ENCODE measurements at places on chromosomes 12 and 14.

- no peak for DNase-seq
These were observed 5.7 kb downstream of the YBX3 start for GRCh38 chr12:10717410-10717809.

GRCh38 chr12:26271889-26272492, 76.6 kb downstream of the SSPN start:
- no peak for DNase-seq

DNA sequence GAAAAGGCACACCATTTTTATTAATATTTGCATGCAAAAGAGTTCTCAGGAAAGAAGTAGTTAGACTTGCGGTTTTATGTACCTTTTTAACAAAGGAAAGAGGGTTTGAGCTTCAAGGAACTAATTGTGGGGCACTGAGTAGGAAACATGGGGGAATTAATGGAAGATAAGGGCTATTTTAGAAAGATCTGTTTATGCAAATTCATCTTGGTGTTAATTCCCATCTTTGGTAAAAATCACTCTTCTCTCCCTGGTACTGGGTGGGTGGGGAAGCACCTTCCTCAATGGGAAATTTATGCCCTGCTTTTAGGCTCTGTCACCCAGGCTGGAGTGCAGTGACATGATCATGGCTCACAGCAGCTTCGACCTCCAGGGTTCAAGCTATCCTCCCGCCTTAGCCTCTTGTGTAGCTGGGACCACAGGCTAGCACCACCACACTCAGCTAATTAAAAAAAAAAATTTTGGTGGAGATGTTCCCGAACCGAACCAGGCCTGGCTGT, 30.1 kb upstream of the RESF1 start:
- no peak for DNase-seq

- no peak for DNase-seq
These were observed 9.1 kb downstream of the STAT6 start for GRCh38 chr12:57101892-57102695.

- DNase-seq, result no peak
These were observed 137.3 kb downstream of the NAV3 start for GRCh38 chr12:77968021-77968420.

DNA sequence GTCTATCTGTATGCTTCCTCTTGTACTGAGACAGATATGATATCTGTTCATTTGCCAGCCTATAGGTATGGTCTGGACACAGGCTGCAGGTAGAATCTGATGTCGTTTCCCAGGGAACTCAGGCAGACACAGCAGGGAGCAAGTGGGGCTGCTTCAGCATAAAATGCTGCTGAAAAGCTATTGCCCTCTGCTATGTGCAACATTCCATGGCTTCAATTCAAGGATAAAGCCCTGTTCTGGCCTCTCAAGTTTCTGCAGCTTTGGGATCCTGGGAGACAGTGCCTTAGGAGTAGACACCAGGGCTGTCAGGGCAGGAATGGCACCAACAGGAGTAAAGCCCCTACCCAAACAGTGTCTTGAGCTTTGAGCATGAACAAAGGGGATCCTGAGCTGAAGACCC, 173.5 kb downstream of the SLC41A2 start:
- no peak for DNase-seq

DNA sequence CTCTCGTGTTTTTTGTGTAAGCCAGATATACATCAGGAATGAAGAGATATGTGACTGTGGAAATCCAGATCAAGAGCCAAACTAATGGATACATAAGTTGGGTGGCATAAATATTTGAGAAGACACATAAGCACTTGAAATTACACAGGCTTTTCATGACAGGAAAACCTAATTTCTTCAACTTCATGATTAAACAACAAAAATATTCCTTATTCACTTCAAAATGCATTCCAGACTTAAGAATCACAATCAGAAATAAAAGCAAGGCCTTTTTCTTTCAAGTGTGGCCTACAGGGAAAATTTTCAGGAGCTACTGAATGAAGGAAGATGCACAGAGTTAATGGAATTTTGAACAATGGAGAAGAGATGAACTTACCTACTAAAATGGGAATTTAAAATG, 515.6 kb downstream of the FOXG1 start:
- DNase-seq, result no peak

DNA sequence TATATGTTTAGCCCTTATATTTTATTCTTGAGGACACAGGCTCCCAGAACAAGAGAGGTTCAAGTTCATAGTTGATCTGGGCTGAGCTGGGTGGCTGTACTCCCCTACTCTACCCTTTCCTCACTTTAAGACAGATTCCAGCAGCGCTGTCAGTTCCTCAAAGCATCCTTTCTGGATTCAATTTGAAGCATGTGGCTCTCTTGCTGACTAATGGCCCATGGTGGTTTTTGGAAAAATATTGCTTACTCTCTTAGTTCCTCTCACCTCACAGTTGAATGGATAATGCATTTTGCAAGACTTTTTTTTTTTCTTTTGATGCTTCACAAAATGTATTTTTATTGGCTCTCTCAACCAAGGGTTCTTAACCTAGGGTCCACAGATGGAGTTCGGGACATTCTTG, 4.1 kb downstream of the PELI2 start:
- no peak for DNase-seq

- DNase-seq, result no peak
These were observed 2.0 kb upstream of the ZNF385A start for GRCh38 chr12:54386403-54387113.
